ENCODE measurements at places on chromosomes 1 and 21. TPM values are rescaled to one million over a fixed set of nuclear protein-coding genes. Genes with fewer than 3 reads are reported as not detected.

- DNase-seq: no peak
These were observed 8.8 kb upstream of the ATP13A2 start for GRCh38 chr1:17020502-17020901.

- no peak for DNase-seq
These were observed 10.1 kb upstream of the SERTAD4 start for GRCh38 chr1:210222340-210223006.

- no peak for DNase-seq
These were observed 29.4 kb upstream of the PIGC start for GRCh38 chr1:172473302-172473701.

Gene SPAG17
- total RNA-seq: 0.78 TPM

Gene ACTL8
- total RNA-seq: not detected

Gene CASQ1
- not detected for total RNA-seq

- DNase-seq: no peak
These were observed 167.7 kb upstream of the PTGFR start for GRCh38 chr1:78322928-78323680.

GRCh38 chr1:172359491-172359999 is 60.9 kb upstream of the C1orf105 start:
- DNase-seq: no peak

- DNase-seq: no peak
These were observed 5.7 kb downstream of the F3 start for GRCh38 chr1:94535879-94536278.

Gene MX2
- 4.9 TPM for total RNA-seq

GRCh38 chr1:104648269-104648691 is 898.6 kb downstream of the AMY1C start:
- DNase-seq: no peak

Gene OSCP1
- total RNA-seq: 4.7 TPM

Gene BPNT1
- 8.2 TPM for total RNA-seq

Gene AIRE
- total RNA-seq: not detected

DNA sequence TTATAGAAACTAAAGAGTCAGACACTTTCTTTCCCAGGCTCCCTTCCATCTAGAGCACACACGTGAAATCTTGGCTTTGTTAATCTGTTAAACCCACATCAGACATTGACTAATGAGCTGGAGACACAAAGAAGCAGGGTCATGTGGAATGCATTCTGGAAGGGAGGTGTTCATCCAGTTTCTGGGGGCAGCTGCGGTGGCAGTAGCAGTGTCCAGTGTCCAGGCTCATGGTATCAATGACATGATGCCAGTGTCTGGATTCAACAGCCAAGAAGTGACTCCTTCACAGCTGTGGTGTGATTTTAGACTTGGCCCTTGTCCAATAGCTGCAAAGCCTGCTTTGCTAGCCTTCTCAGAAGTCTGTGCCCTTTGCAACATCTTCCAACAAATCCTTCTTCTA is 95.2 kb downstream of the NTPCR start:
- no peak for DNase-seq

DNA sequence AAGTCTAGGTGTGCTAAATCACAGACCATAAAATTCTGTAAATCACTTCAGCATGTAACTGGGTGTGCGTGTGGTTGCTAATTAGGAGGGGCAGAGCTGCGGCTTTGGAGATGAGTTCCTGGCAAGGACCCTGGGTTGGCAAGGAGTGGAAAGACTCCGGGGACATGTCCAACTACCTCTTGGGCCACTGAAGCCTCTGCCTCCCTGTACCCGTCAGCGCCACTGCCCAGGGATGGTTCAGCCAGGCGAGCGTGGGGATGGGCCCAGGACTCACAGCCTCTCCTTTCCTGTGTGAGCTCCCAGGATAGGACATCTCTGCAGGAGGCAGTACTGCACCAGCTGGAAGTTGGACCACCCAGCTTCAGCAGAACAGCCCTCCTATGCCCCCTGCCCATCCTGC is 386.4 kb upstream of the VAMP3 start:
- DNase-seq: peak; percentile 1

- DNase-seq: no peak
These were observed 1192.7 kb downstream of the KCNT2 start for GRCh38 chr1:195415584-195415983.

Gene MAP10
- total RNA-seq: 1.8 TPM

Gene TMEM125
- total RNA-seq: 56.5 TPM

Gene CRNN
- not detected for total RNA-seq

GRCh38 chr1:91383456-91383855 is 21.2 kb downstream of the HFM1 start:
- no peak for DNase-seq

DNA sequence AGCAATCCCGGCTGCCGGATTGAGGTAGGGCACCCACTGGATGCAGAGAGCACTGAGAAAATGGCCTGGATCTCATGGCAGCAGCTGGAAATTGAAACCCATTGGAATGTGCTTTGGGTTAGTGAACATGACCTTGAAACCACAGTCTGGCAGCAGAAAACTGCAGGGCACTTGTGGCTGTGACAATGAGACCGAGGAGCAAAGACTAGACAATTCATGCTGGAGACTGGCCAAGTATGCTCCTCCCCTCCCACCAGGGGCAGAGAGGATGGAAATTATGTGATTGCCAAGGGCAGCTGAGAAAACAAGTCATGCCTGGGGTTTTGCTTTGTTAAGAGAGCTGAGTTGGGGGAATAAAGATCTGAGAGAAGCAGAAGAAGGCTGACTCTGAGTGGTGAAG is 60.7 kb downstream of the ZNF697 start:
- DNase-seq: no peak

All from pancreas (tissue), 10 donors.